ENCODE measurements at places on chromosomes 16 and 17.

GRCh38 chr17:7241783-7242716 is at the start of gene GABARAP:
Gene GABARAP (minus strand): TSS chr17:7242449. CDS start chr17:7242330, 119 bp downstream.
- peaks cover 57% of the 10 kb centered on the region for H3K36me3 ChIP-seq
- H3K4me1 ChIP-seq, result peaks cover 34% of the 10 kb centered on the region
- DNase-seq, result peak; percentile 86
- no peaks in the 10 kb centered on the region for H3K27me3 ChIP-seq
- H3K4me3 ChIP-seq, result peak within 1 kb of the TSS; percentile 95

- H3K27me3 ChIP-seq, result no peaks in the 10 kb centered on the region
- no peak for DNase-seq
Observed at GRCh38 chr17:4064366-4064765, 78.5 kb downstream of the ZZEF1 start.

DNA sequence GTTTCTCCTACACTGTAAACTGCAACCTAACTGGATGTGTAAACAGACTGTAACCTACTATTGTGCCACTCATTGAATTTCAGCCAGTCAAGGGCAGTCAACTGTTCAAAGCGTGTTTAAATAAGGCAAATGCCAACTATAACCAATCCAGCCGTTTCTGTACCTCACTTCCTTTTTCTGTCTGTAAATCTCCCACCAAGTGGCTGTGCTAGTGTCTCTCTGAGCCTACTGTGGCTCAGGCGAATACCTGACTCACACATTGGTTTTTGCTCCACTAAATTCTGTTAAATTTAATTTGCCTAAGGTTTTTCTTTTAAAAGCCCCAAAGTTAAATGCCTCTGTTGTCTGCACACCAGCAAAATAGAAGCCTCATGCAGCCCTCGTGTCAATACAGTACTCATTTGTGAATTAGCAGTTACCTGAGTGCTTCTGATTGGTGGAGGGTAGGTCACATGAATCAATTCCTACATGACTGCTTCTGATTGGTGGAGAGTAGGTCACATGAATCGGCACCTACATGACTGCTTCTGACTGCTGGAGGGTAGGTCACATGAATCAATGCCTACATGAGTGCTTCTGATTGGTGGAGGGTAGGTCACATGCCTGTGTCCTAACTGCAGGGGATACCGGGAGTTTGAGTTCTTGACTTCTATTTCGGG is 31.1 kb upstream of the CCR7 start:
- H3K27ac ChIP-seq, result peak overlapping the region; percentile 72
- peak; percentile 46 for DNase-seq
- peaks cover 54% of the 10 kb centered on the region for H3K4me1 ChIP-seq
- H3K36me3 ChIP-seq, result peaks cover 8% of the 10 kb centered on the region

- DNase-seq, result no peak
- no peaks in the 10 kb centered on the region for H3K27me3 ChIP-seq
- peak overlapping the region; percentile 58 for H3K27ac ChIP-seq
- no peak overlapping the region for H3K4me3 ChIP-seq
- H3K36me3 ChIP-seq, result peaks cover 10% of the 10 kb centered on the region
- H3K4me1 ChIP-seq, result peaks cover 47% of the 10 kb centered on the region
Observed at GRCh38 chr17:80694085-80694991, 149.7 kb downstream of the RPTOR start.

DNA sequence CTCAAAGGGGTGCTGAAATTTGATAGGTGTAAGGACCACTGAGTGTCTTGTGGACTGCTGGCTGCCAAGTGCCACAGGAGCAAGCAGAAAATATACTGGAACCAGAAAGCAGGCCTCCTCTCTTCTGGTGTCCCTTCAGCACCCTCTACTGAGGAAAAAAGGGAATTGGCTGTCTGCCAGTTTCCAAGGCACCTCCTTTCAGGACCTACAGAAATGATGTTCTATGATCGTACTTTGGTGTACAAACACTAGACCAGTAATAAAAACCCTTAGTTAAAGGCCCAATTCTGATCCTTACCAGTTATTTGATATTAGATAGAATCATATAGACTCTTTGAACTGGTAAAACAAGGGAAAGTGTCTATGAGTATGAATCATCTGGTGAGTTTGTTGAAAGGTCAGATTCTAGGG is 35.8 kb upstream of the BCAS3 start:
- no peaks in the 10 kb centered on the region for H3K27me3 ChIP-seq
- peaks cover 10% of the 10 kb centered on the region for H3K36me3 ChIP-seq
- peak; percentile 37 for DNase-seq
- no peak overlapping the region for H3K27ac ChIP-seq
- peaks cover 3% of the 10 kb centered on the region for H3K4me1 ChIP-seq

DNA sequence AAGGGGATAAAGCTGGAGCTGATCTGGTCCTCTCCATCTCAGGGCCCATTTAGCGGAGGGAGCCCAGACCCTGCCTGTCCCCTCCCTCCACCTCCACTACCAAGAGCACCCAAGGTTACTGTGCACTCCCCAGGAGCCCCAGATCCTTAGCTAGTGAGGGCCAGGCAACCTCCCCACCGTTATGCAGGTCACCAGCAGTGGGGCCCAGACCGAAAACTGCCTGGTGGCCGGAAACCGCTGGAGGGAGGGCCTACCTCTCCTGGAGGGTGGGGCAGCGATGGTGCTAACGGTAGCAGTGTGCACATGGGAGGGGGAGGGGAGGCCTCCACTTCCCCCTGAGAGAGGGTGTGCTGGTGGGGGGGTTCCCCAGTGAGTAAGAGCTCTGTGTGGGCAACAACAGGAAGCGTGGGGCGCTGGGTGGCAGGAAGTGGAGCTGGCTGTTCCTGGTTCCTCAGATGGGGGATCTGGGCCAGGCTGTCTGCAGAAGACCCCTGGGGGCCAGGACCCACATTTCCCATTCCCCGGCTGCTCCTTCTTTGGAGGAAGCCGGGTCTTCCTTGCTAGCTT is 4.4 kb downstream of the FMNL1 start:
- peaks cover 47% of the 10 kb centered on the region for H3K36me3 ChIP-seq
- peak overlapping the region; percentile 98 for H3K27ac ChIP-seq
- H3K4me3 ChIP-seq, result peak overlapping the region; percentile 99
- peaks cover 62% of the 10 kb centered on the region for H3K4me1 ChIP-seq

DNA sequence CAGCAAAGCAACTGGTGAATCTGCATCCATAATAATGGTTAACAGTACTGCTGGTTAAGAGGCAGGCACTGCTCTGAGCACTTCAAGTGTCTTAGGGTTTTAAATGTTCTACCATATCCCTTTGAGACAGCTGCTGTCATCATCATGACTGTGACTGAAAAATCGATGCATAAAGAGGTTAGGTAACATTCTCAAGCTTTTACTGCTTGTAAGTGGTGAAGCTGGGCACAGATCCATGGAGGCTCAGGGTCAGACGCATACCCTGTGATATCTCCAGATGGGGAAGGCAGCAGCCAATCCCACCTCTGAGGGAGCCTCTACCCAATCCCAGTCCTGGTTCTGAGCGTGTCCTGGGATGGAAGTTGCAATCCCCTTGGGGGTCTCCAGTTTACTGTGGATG is 57.6 kb upstream of the SOX9 start:
- no peaks in the 10 kb centered on the region for H3K36me3 ChIP-seq
- no peaks in the 10 kb centered on the region for H3K27me3 ChIP-seq
- H3K4me3 ChIP-seq, result no peak overlapping the region
- no peak for DNase-seq

- no peak overlapping the region for H3K27ac ChIP-seq
- no peak for DNase-seq
- H3K36me3 ChIP-seq, result peaks cover 5% of the 10 kb centered on the region
- H3K27me3 ChIP-seq, result no peaks in the 10 kb centered on the region
- peaks cover 44% of the 10 kb centered on the region for H3K4me1 ChIP-seq
Observed at GRCh38 chr17:35185849-35186248, 8.3 kb downstream of the SLC35G3 start.

- no peaks in the 10 kb centered on the region for H3K4me1 ChIP-seq
- no peaks in the 10 kb centered on the region for H3K36me3 ChIP-seq
- H3K27ac ChIP-seq, result no peak overlapping the region
- no peak overlapping the region for H3K4me3 ChIP-seq
- no peak for DNase-seq
- H3K27me3 ChIP-seq, result peaks cover 21% of the 10 kb centered on the region
Observed at GRCh38 chr16:86242244-86243122, 267.8 kb upstream of the FOXF1 start.

GRCh38 chr16:88922114-88922825 is 54.7 kb downstream of the CBFA2T3 start:
- H3K27ac ChIP-seq, result no peak overlapping the region
- H3K36me3 ChIP-seq, result no peaks in the 10 kb centered on the region
- no peak for DNase-seq
- no peaks in the 10 kb centered on the region for H3K27me3 ChIP-seq
- peaks cover 2% of the 10 kb centered on the region for H3K4me1 ChIP-seq

DNA sequence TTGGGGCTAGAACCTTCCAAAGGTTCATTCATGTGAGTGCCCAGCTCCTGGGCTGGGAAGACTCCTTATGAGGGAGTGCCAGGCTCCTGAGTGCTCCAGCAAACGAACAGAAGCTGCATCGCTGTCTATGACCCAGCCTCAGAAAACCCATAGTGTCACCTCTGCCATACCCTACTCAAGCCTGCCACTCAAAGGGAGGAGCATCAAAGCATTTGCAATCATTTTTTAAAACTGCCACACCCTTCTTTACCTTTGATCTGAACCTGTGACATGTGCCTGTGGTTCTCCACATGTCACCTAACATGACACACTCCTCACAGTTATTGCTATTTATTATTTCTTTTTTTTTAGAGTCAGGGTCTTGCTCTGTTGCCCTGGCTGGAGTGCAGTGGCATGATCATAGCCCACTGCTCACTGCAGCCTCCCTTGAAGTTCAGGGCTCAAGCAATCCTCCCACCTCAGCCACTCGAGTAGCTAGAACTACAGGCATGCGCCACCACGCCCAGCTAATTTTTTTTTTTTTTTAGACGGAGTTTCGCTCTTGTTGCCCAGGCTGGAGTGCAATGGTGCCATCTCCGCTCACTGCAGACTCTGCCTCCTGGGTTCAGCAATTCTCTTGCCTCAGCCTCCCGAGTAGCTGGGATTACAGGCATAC is 7.3 kb upstream of the KDM8 start:
- peaks cover 2% of the 10 kb centered on the region for H3K27me3 ChIP-seq
- DNase-seq, result no peak

DNA sequence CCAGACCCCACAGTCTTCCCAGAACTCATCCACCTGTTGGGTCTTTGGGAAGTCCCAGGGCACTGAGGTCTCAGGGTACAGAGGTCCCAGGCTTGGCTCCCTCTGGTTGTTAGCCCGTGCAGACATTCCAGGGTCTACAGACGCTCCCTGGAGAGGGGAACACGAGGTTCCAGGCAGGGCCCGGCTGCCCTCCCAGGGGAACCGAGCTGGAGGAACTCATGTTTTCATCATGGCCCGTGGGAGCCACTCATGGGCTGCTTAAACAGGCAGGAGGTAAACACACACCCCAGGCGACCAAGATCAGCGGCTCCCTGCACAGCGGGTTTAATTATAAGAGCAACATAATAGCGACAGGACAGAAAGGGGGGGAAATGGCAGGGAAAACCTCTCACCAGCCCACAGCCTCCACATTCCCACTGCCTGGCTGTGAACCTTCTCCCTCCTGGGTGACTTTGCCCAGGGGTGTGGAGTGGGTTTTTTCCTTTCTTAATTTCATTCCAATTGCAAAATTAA is 36.5 kb downstream of the TRARG1 start:
- H3K36me3 ChIP-seq, result no peaks in the 10 kb centered on the region
- DNase-seq, result no peak
- H3K4me1 ChIP-seq, result no peaks in the 10 kb centered on the region
- peaks cover 7% of the 10 kb centered on the region for H3K27me3 ChIP-seq
- H3K4me3 ChIP-seq, result no peak overlapping the region

DNA sequence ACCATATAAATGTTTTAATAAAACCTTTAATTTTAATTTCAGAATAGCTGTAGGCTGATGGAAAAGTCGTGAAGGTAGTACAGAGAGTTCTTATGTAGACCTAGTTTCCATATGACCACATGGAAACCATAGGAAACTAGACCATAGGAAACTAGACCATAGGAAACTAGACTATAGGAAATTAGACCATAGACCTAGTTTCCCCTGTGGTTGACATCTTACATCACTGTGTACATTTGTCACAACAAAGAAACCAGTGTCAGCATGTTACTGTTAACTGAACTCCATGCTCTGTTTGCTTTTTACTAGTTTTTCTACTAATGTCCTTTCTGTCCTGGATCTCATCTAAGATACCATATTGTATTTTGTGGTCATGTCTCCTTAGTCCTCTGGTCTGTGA is 14.6 kb downstream of the NUDT7 start:
- H3K4me3 ChIP-seq, result no peak overlapping the region
- no peaks in the 10 kb centered on the region for H3K27me3 ChIP-seq
- peaks cover 3% of the 10 kb centered on the region for H3K4me1 ChIP-seq
- no peak overlapping the region for H3K27ac ChIP-seq
- H3K36me3 ChIP-seq, result no peaks in the 10 kb centered on the region

DNA sequence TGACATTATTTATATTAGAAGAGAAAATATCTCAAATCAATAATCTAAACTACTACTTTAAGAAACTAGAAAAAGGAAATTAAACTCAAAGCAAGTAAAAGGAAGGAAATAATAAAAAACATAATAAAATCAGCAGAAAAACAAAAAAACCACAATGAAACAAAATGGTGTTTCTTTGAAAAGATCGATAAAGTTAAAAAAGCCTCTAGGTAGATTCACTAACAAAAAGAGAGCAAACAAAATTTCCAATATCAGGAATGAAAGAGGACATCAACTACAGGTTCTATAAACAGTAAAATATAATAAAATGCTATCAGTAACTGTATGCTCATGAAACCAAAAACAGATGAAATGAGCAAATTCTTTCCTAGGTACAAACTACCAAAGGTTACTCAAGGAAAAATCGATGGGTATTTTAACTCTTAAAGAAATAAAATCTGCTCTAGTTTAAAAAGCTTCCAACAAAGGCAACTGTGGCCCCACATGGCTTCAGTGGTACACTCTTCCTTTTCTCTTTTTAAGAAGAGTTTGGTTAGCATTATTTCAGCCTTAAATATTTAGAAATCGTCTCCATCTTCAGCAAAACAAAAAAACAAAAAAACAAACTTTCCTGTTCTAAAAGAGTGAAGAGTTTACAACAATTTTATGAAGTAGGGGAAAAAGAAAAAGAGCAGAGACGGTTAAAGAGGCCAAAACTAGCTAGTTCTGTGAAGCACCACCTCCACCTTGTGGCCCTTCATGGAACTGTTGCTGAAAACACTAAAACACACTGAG is 102.2 kb downstream of the TRIM37 start:
- peaks cover 17% of the 10 kb centered on the region for H3K4me1 ChIP-seq
- H3K4me3 ChIP-seq, result no peak overlapping the region
- H3K36me3 ChIP-seq, result peaks cover 10% of the 10 kb centered on the region
- H3K27ac ChIP-seq, result peak overlapping the region; percentile 78
- peak; percentile 39 for DNase-seq
- H3K27me3 ChIP-seq, result no peaks in the 10 kb centered on the region

- DNase-seq, result no peak
- peaks cover 72% of the 10 kb centered on the region for H3K4me1 ChIP-seq
- H3K4me3 ChIP-seq, result no peak overlapping the region
- peaks cover 12% of the 10 kb centered on the region for H3K36me3 ChIP-seq
Observed at GRCh38 chr16:12543700-12544476, 259.8 kb downstream of the CPPED1 start.

GRCh38 chr16:31402687-31403086 is 9.6 kb downstream of the ITGAD start:
- H3K4me3 ChIP-seq, result no peak overlapping the region
- no peak for DNase-seq
- peaks cover 19% of the 10 kb centered on the region for H3K4me1 ChIP-seq
- no peaks in the 10 kb centered on the region for H3K27me3 ChIP-seq

All from T-helper 2 cell treated with Interferon-gamma antibody and Interleukin-4, amounts not matched to agents 5 μg/mL and 100 μg/mL, for 36 hours (primary cell).